Vagina (tissue), 2 donors: ENCODE measurements at places on chromosomes 5 and 9. TPM values are rescaled to one million over a fixed set of nuclear protein-coding genes. Genes with fewer than 3 reads are reported as not detected.

- H3K4me1 ChIP-seq: peaks cover 16% of the 10 kb centered on the region
- no peak for DNase-seq
- H3K4me3 ChIP-seq: no peak overlapping the region
- no peaks in the 10 kb centered on the region for H3K36me3 ChIP-seq
Observed at GRCh38 chr9:136693490-136694162, 6.4 kb upstream of the AGPAT2 start.

DNA sequence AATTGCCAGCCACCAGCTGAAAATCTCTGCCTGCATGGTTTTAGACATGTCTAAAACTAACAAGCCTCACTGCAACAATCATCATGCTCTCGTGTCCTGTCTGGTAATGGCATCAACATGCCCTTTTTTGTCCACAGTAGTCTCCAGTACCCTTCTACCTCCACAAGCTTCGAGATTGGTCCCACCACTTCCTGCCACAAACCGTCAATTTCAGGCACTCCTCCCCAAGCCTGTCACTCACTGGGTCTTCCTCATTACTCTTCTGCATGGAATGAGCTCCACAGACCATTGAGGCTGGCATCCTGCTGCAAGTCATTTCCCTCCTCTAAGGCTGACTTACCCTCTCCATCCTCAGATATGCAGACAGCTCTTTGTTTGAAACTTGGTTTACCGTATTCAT lies 9.0 kb downstream of the LPAR1 start:
- DNase-seq: no peak
- no peaks in the 10 kb centered on the region for H3K27me3 ChIP-seq
- peaks cover 12% of the 10 kb centered on the region for H3K4me1 ChIP-seq

LTC4S gene
- 10.6 TPM for total RNA-seq

- H3K27me3 ChIP-seq: no peaks in the 10 kb centered on the region
- H3K27ac ChIP-seq: no peak overlapping the region
- H3K4me3 ChIP-seq: no peak overlapping the region
- peak; percentile 16 for DNase-seq
- H3K4me1 ChIP-seq: no peaks in the 10 kb centered on the region
Observed at GRCh38 chr9:132754236-132754635, 84.0 kb downstream of the GTF3C4 start.

GRCh38 chr5:54002779-54003178 lies 307.6 kb downstream of the ARL15 start:
- H3K36me3 ChIP-seq: no peaks in the 10 kb centered on the region
- H3K4me1 ChIP-seq: no peaks in the 10 kb centered on the region
- DNase-seq: no peak
- H3K27me3 ChIP-seq: no peaks in the 10 kb centered on the region
- H3K27ac ChIP-seq: no peak overlapping the region
- H3K4me3 ChIP-seq: no peak overlapping the region
